ENCODE measurements at places on chromosomes 3 and 15.

DNA sequence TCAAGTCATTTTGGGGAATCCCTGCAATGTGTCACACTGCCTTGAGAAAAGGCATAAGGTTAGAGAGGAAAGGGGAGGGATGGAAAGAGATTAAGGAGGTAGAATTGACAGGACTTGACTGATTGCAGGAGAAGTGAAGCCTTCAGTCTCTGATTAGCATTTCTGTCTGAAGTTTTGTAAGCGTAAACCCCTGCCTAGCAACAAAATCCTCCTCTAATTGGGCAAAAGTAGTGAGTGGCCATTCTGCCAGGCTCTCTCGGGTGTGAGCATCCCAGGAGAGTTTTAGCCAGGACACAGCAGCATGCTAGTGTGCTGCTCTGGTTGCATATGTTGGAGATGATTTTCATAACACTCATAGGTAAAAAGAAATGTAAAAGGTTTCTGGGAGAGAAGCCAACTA lies 117.0 kb upstream of the MRPL3 start:
- DNase-seq = no peak

GRCh38 chr3:3753416-3753815 lies 45.8 kb upstream of the LRRN1 start:
- no peak for DNase-seq

GRCh38 chr15:62931650-62932049 lies 110.9 kb upstream of the TPM1 start:
- no peak for DNase-seq

DNA sequence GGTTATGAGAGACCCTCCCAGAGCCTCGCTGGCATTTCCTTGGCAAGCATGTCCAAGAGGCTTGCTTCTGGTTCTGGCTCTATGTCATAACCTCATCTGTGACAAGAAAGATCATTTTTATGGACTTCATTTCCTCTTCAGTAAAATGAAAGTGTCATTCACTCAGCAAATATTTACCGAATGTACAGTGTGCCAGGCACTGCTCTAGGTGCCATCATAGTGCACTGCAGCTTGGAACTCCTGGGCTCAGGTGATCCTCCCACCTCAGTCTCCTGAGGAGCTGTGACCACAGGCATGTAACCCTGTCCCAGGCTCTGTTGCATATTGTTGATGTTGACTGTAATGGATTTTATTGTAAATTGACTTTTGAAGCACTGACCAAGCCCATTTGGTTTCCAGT lies 18.7 kb upstream of the ITPKA start:
- DNase-seq = no peak

- DNase-seq = peak; percentile 2
Measured at GRCh38 chr3:27614592-27614991, 107.5 kb downstream of the EOMES start.

- no peak for DNase-seq
Measured at GRCh38 chr3:14000556-14000955, 120.7 kb upstream of the WNT7A start.

- peak; percentile 18 for DNase-seq
Measured at GRCh38 chr15:93289941-93290617, 201.1 kb upstream of the RGMA start.

- no peak for DNase-seq
Measured at GRCh38 chr3:144444546-144444945, 472.9 kb downstream of the DIPK2A start.

GRCh38 chr15:80584561-80584964 lies 110.5 kb upstream of the ABHD17C start:
- no peak for DNase-seq

GRCh38 chr3:64266983-64267382 lies 41.7 kb upstream of the PRICKLE2 start:
- peak; percentile 50 for DNase-seq

Data from NCI-H2171 treated with DMSO at 0.1 percent for 48 hours (cell line).